Camera-type eye (tissue), 1 donor: ENCODE measurements at places on chromosomes 13 and 19. TPM values are rescaled to one million over a fixed set of nuclear protein-coding genes. Genes with fewer than 3 reads are reported as not detected.

ATXN8OS gene
- total RNA-seq = not detected

ALOX5AP gene
- 3.5 TPM for total RNA-seq

C5AR2 gene
- total RNA-seq = 1.0 TPM

SOX1 gene
- total RNA-seq = 1.4 TPM

ZNF761 gene
- total RNA-seq = 14.6 TPM
